Coronary artery (tissue), 2 donors: ENCODE measurements at places on chromosomes 16 and 17.

DNA sequence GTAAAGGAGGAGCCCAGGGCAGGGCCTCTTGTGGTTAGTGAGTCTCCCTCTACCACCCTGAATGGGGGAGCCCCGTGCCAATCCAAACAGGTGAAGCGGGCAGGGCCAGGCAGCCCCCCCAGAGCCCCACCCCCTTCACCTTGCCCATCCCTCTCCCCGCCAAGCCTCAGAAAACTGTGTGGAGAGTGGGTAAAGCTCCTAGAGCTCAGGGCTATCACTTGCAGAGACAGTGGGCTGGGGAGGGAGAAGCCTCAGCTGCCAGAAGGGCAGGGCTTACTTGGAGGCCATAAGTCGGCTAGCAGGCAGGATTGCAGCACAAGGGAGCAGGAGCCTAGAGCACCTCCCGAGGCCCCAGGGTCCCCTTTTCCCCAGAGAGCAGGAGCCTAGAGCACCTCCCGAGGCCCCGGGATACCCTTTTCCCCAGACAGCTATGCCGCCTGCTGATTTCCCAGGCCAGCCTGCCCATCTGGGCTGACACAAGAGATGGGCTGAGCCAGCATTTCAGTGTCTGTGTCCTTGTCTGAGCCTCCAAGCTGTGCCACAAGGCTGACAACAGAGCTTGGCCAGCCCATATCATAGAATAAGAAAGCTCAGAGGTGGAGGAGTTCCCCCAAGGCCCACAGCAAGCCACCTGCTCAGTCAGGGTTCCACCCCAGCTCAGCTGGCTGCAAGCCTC lies 6.7 kb upstream of the KRT14 start:
- no peak for DNase-seq

DNA sequence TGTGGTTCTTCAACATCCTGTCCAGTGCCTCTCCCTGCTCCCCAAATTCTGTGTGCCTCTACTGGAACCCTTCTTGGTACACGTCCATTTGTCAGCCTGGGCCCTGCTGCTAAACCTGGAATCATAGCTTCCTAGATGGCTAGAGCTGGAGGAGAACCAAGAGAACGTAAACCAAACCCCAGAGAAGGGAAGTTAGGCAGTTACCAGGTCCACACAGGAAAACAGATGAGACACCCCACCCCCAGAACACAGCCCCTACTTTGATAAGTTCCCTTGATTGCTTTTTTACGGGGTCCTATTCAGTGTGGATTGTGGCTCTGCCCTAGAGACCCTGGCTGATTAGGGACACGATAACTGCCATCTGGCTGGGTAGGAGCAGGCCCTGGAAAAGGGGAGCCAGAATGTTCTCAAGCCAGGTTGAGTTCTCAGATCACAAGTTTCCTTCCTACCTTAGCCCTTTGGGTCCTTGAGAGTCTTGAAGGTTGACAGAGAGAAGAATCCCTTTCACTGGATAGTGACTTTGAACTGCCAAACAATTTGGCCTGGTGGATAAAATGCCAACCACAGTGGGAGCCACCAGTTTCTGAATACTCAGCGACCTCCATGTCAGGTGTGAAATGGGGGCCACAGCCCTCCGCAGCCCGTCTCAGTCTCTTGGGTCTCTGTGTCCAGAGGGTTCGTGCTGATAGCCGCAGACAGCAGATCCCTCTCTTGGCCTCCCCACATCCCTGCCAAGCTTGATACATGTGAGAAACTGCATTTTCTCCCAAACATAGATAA lies 7.9 kb downstream of the TBX4 start:
- DNase-seq = peak; percentile 55

- DNase-seq = no peak
Measured at GRCh38 chr16:87210894-87211293, 106.3 kb downstream of the C16orf95 start.

GRCh38 chr16:78903237-78903636 lies 697.3 kb downstream of the MAF start:
- DNase-seq = no peak

DNA sequence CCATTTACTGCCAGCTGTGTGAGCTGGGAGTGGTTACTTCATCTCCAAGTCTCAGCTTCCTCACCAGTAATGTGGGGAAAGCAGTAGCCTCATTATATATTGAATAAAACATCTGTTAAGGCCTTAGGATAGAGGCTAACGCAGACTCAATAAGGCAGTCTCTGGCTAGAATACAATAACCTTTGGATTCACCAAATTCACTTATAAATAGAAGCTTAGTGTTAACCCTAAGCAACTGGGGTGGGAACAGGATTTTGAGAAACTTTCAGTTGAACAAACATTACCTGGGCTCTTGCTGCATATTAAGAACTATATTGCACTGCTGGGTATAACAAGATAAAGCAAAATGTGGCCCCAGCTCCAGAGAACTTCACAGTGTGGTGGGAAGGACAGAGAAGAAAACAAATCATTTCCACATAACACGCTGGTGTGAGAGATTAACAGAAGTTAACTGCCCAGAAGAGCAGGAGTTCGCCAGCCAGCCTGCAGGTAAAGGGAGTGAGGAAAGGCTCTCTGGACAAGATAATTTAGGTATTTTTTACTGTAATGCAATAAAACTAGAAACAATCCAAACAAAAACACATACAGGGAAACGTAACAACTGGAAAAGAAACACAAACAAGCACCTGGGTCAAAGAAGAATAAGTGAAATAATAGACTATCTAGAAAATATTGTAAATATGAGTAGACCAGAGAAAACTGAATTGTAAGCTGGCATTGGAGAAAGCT lies 57.0 kb downstream of the USP31 start:
- DNase-seq = no peak

- DNase-seq = no peak
Measured at GRCh38 chr17:49996121-49996494, 1.1 kb upstream of the DLX3 start.

DNA sequence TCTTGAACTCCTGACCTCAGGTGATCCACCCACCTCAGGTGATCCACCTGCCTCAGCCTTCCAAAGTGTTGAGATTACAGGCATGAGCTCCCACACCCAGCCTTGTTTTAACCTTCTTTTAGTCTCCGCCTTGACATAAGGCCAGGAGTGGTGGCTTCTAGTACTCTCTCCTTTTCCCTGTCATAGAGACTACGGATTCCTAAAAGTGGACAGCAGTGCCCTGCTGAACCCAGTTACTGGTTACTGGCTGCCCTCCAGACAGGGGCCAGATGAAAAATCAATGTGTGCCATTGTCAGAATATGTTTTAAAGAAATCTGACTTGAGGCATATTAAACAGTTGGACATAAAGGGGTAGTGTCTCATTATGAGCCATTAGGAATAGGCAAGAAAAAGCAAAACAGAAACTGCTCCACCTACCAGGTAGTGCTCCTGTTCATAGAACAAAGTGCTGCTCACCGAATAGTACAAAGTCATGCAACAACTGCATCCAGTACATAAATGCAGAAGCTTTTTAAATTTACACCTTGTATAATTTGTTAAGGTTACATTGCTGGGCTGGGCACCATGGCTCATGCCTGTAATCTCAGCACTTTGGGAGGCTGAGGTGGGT lies 32.1 kb downstream of the TRIM25 start:
- no peak for DNase-seq

DNA sequence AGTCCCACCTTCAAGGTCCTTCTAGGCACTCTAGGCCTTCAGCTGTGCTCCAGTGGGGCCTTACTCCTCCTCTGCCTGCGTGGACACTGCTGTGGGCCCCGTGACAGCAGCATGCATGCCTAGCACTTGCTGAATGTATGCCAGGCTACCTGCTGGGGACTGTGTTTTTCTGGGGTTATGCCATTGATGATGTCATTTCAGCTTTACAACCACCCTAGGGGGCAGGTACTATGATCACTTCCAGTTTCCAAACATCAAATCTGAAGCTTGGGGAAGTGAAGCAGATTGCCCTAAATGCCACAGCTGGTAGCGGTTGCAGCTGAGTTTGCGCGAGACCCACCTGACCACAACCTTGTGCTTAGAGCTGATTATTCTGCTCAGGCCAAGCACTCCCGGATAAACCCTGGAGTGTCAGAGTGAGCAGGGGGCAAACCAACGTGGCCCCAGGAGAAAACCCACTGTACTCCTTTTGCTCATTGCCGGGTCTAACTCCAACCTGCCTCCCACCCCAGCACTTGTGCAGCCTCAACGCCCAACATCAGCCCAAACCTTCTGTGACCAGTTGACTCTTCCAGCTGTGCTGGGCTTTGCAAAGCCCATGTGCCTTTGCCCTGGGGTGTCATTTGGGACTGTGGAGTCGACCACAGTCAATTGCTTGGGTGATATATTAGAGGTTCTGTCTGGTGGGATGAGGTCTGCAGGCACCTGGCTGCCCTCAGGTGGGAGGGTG lies 168.4 kb downstream of the ENGASE start:
- DNase-seq = no peak
